Prostate gland (tissue), 2 donors: ENCODE measurements at places on chromosomes 16 and 17. TPM values are rescaled to one million over a fixed set of nuclear protein-coding genes. Genes with fewer than 3 reads are reported as not detected.

- DNase-seq = no peak
These were observed 29.4 kb downstream of the ANKFY1 start for GRCh38 chr17:4234401-4234800.

Gene CNGB1
- 0.34 TPM for total RNA-seq

DNA sequence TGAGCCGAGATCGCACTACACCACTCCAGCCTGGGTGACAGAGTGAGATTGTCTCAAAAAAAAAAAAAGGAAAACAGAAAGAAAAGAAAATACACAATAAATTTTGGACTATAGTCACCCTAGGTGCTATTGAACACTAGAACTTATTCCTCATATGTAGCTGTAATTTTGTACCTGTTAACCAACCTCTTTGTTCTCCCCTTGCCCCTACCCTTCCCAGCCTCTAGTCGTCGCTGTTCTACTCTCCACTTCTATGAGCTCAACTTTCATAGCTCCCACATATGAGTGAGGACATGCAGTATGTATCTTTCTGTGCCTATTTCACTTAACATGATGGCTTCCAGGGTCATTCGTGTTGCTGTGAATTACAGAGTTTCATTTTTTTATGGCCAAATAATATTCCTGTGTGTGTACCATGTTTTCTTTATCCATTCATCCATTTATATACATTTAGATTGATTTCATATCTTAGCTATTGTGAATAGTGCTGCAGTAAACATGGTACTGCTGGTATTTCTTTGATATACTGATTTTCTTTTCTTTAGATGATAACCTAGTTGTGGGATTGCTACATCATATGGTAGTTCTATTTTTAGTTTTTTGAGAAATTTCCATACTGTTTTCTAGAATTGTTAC, 28.3 kb downstream of the VPS35L start:
- peak; percentile 10 for DNase-seq

Gene OR3A3
- not detected for total RNA-seq

Gene GFAP
- 0.62 TPM for total RNA-seq

Gene AOC2
- total RNA-seq = 4.9 TPM

Gene RILP
- total RNA-seq = 24.4 TPM

GRCh38 chr17:68924793-68925720, 30.1 kb downstream of the ABCA8 start:
- DNase-seq = no peak

Gene KCNG4
- not detected for total RNA-seq

DNA sequence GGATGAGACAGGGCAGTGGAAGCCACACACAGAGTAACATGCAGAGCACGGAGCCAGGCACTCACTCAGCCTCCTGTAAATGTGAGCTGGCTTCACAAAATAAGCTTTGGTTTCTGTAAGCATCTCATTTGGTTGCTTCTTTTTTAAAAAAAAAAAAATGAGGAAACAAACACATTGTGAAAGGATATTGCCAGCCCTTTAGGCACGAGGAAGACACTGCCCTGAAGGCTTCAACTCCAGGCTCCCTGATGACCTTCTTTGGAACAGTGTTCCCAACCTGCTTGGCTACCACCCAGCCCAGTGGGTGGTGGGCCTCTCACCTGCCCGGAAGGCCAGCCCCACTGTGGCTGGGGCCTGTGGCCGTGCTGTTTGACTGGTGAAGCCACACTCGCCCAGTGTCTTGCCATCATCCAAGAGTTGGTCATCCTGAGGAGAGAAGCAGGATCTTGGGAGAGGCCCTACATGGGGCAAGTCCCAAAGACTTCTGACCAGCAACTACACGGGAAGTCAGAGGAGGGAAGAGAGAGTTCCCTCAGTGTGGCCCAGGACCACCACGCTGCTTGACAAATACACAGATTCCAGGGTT, 1.9 kb downstream of the ELOB start:
- DNase-seq = no peak

- DNase-seq = no peak
These were observed 55.8 kb downstream of the PLCG2 start for GRCh38 chr16:81834868-81835267.

GRCh38 chr16:9425236-9425635, 333.8 kb downstream of the HAPSTR1 start:
- no peak for DNase-seq

- no peak for DNase-seq
These were observed 115.9 kb upstream of the CDH13 start for GRCh38 chr16:82510789-82511305.
